ENCODE measurements at places on chromosomes 11 and 22.

GRCh38 chr22:48745842-48746788 lies 1081.6 kb downstream of the BRD1 start:
- DNase-seq: no peak

DNA sequence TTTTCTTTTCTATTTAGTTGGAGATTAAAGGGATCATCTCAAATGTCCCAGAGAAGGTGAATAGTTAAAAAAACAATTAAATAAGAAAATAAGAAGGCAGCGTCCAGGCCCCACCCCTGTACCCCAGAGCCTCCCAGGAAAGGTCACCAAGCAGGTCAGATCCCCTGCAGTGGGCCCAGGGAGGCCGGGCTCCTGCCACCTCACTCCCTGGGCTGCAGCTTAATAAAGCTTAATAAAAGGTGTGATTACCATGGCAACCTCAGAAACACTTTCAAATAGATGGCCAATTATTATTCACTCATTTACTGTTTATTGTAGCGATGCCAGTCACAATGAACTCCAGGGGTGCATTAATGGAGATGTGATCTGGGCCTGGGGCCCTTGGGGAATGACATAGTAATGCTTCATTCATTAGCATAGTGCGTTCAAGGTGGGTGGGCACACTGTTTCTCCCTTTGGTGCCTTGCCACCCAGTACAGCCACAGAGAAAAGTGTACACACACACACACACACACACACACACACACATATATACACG lies 386.2 kb downstream of the CADM1 start:
- no peak for DNase-seq

DNA sequence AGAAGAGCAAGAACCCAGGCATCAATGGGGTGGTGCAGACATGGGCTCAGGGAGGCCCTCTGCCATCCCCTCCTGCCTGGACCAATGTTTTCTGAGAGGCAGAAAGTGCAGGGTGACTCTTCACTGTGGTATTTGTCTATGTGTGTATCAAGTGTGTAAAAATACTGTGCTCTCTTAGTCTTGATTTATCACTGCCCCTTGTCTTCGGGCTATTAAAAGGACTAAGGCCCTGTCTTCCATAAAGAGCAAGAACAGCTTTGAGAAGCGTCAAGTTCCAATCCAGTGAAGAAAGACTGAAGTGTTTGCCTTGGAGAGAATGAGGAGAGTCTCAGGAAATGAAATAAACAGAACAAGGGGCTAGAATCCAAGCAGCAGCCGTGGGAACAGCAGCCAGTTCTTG lies 14.4 kb downstream of the PRSS23 start:
- DNase-seq: no peak

DNA sequence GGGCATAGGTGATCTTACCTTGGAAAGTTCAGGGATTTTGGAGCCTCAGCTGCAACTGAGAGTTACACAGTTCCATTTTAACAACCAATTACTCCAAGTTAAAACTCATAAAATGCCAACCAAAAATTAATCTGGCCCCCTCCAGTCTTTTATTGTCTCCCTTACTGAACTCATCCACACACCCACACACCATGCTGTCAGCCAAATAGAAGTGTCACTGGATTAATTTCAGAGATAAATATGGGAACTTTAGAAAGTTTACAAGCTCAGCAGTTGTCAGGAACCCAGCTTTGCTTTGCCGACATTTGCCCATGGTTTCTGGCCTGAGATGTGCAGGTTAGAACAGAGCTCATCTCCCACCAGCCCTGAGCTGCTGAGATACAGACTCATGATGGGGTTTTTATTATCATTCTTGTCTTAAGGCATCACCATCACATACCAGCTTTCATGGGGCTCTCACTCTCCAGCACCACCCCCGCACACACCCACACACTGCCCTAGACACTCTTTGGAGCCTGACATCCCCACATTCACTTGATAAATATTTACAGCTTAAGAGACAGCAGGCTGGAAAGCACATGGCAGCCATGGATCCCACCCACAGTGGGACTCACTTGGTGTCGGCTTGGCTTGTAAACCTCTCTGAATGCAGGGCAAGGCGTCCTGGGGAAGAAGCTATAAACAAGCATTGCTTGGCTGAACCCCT lies 23.7 kb upstream of the CTR9 start:
- DNase-seq: no peak

- DNase-seq: no peak
Measured at GRCh38 chr11:131977854-131978253, 607.4 kb downstream of the NTM start.

- DNase-seq: no peak
Measured at GRCh38 chr11:112172362-112172994, 2.8 kb upstream of the BCO2 start.

- DNase-seq: no peak
Measured at GRCh38 chr22:46953968-46954765, 191.7 kb downstream of the TBC1D22A start.

DNA sequence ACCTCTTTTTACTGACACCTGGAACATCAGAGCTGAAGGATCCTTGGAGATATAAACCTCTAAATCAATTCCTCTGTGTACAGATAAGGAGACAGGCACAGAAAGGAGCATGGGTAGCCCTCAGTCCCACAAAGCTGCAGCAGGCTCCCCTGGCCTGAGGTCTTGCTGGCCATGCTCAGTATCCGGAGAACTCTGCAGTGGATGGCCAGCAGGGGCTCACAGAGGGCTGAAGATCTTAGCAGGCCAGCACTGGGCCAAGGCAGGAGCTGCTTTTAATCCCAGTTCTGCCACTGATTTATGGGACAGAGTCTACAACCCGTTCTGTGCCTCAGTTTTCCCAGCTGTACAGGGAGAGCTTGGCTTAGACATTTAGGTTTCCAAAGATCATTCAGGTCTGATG lies 52.6 kb upstream of the LRRC32 start:
- DNase-seq: no peak

DNA sequence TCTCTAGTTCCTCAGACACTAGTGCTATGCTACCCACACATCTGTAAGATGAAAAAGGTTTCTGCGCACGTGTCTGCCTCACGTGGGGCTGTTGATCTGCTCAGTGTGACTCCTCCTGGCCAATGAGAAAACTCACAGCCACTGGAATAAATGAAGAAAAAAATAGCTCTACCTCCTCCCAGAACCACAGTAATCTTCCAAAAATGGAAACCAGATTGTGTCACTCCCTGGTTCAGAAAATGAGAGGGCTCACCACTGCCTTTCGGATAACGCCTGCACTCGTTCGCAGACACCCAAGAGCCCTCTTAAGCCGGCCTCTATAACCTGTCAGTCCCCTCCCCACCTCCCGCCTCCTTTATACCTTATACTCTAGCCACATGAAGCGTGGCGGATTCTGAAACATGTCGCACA lies 5.1 kb downstream of the APBB1 start:
- no peak for DNase-seq

- no peak for DNase-seq
Measured at GRCh38 chr11:85295694-85296271, 331.4 kb downstream of the DLG2 start.

- DNase-seq: no peak
Measured at GRCh38 chr11:6204706-6205105, 651 bp upstream of the C11orf42 start.

- no peak for DNase-seq
Measured at GRCh38 chr22:30731658-30732057, 37.0 kb downstream of the OSBP2 start.

Data from activated CD4-positive, alpha-beta T cell treated with anti-CD3 and anti-CD28 coated beads, Interleukin-2, amount 50 U/mL, for 24 hours (primary cell).